ENCODE measurements at places on chromosomes 2 and 18.

DNA sequence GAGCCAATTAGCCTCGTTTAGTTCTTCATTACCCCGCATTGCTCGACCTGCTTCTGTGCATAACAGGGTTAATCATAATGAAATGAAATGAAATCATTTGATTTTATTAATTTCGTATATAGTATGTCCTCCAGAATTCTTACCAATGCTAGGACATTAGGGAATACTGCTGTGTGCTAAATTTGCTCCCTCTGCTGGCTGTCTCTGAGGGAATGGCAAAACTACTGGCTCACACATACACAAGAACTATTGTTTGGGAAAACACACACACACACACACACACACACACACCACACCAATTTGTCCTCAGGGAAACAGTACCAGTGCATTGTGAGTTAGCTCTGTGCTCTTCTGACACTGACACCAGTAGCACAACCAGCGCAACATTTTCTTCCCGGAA is 273.3 kb upstream of the TCF4 start:
- DNase-seq = peak; percentile 76

DNA sequence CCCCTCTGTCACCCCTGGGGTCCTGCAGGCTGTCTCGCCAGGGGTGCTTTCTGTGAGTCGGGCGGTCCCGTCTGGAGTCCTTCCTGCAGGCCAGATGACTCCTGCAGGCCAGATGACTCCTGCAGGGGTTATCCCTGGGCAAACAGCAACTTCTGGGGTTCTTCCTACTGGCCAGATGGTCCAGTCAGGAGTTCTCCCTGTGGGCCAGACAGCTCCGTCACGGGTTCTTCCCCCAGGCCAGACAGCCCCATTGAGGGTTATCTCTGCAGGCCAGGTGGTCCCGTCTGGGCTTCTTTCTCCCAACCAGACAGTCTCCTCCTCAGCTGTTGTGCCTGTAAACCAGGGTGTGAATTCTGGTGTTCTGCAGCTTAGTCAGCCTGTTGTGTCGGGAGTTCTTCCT is 27.6 kb downstream of the ADNP2 start:
- peak; percentile 17 for DNase-seq

DNA sequence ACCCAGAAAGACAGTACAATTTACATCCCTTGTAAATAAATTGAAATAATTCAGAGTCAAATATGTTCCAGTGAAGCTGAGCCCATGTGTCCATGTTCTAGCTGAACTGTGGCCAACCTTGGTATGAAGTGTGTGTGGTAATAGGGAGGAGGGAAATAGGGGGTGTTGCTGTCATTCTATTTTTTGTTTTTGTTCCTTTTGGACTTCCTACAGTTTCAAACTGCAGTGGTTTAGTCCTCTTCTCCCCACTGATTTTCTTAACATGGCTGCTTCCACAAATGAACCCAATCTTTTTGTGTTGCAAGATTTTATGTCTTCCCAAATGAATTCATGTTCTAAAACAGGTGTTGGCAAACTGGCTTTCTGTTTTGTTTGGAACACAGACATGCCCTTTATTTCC is 156.9 kb downstream of the CCBE1 start:
- no peak for DNase-seq

- DNase-seq = no peak
These were observed 177.7 kb downstream of the DIS3L2 start for GRCh38 chr2:232139171-232139594.

DNA sequence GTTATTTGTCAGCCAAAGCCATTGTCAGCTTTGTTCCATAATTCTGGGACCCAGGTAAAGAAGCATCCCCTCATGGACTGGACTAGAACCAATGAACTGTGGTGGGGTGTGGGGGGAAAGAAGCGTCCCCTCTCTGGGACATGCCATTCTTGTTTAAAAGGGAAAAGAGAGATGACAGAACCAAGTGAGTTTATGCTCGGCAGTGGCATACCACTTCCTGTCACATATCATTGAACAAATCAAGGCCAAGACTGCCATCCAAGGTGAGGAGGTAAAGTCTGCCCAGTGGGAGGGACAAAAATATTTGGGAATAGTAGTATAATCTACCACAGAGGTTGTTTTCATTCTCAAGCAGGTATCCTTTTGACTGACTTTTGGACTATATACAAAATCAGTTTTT is 4.7 kb upstream of the GLS start:
- no peak for DNase-seq

- DNase-seq = no peak
These were observed 324.8 kb downstream of the ALK start for GRCh38 chr2:29596584-29596983.

DNA sequence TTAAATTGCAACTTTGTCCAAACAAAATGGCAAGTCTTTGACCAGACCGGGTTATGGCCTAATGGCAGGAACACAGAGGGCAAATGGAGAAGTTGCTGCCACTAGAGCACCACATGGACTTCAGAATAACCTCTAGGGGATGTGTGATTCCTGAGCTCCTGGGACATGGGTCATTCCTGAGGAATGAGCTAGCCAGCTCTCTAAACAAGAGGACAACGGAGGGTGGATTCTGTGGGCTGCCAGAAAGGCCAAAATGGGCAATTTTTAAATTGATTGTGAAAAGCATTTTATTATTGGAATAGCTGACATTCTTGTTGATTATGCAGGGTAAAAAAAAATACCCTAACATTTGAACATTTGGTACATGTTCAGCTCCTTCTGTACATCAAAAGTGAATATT is 109.8 kb upstream of the FZD5 start:
- peak; percentile 71 for DNase-seq

DNA sequence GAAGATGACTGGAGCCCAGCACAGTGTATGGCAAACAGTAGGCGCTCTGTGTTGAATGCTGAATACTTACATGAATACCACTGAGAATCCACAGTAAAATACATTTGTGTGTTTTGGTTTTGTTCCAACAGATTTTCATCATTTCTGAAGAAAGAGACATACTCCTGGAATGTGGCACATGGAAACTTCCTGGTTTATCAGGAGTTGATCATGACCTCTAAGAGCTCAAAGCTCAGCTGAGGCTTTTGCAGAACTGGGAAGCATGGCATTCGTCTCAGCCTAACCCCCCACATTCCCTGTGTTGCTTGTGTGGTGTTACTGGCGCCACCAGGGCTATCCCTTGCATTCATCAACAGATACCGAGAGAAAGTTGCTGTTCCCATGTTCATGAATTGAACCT is 316.9 kb upstream of the REV1 start:
- DNase-seq = peak; percentile 78

GRCh38 chr2:20803226-20803682 is 19.6 kb downstream of the LDAH start:
- DNase-seq = no peak

DNA sequence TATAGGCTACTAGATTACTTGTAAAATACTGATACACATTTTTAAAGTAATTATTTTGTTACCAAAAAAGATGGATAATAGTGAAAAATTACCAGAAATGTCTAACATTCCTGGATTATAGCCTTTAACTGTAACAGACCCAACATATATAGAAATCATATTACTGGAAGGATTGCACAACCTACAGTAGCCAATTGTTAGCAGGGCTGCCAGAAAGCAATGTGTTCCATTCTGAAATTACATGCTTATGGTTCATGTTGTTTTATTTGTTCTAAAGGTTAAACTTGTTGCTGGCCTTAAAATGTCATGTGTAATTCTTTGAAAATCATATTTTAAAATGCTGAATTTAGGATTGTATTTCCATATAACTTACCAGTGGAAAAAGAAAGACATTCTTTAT is 793.6 kb upstream of the ACVR2A start:
- DNase-seq = no peak

All from foreskin fibroblast (primary cell).